ENCODE measurements at places on chromosomes 4 and X. TPM values are rescaled to one million over a fixed set of nuclear protein-coding genes. Genes with fewer than 3 reads are reported as not detected.

- DNase-seq = no peak
These were observed 14.5 kb upstream of the LRBA start for GRCh38 chr4:151029537-151029936.

- DNase-seq = no peak
These were observed 263.8 kb upstream of the IGFBP7 start for GRCh38 chr4:57373991-57374390.

DNA sequence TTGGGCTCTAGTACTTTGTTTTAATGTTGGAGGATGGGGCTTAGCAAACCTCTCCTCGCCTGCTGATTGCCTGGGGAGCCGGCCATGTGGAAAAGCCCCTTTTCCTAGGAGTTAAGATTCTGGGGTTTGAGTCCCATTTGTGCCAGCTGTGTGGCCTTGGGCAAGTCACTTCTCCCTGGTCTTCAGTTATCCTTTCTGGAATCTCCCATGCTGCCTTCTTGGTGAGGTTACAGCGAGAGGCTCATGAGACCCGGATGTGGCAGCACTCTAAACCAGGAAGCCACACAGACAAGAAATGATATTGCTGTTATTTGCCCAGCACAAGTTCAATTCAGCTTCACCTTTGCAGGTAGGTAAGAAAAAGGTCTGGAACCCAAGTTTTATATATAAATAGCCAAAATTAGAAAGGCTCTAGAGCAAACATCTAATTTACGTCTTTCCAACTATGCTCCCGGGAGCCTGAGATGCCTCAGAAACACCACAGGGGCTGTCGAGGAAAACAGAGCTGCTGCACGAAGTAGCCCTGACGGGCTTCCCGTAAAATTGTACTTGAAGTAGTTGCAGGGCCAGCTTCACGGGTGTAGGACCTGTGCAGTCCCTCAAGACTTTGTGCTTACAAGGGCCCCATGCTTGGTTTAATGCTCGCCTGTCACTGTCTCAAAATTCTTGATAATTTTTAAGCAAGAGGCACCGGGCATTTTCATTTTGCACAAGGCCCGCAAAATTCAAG, 8.3 kb upstream of the SASH3 start:
- DNase-seq = no peak

Gene NXF3
- total RNA-seq = 0.93 TPM

- no peak for DNase-seq
These were observed 112.8 kb upstream of the ATXN3L start for GRCh38 chrX:13432414-13433297.

Gene NUDT11
- total RNA-seq = 2.3 TPM

DNA sequence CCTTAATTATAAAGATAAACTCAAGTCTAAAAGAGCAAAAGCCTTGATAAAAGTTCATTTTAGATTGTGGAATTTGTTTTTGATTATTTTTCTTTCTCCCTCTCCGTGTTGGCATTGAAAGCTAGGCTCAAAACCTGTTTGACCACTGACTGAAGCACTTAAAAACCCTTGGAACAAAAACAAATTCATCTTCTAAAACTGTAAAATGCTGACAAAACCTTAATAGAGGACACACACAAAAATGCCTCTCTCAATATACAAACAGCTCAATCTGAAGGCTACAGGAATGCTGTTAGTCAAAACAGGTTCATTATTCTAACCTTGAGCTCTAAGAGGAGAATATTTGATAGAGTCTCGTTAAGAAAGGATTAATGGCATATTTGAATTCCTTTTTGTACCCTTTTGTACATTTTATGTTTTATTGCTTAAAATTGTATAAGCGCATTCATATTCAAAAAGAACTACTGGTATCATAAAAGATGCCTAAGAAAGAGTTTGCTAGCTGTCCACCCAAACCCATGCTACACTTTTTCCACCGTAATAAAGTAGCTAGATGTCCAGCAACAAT, 74.3 kb upstream of the NAP1L5 start:
- no peak for DNase-seq

Gene C1GALT1C1
- 12.7 TPM for total RNA-seq

DNA sequence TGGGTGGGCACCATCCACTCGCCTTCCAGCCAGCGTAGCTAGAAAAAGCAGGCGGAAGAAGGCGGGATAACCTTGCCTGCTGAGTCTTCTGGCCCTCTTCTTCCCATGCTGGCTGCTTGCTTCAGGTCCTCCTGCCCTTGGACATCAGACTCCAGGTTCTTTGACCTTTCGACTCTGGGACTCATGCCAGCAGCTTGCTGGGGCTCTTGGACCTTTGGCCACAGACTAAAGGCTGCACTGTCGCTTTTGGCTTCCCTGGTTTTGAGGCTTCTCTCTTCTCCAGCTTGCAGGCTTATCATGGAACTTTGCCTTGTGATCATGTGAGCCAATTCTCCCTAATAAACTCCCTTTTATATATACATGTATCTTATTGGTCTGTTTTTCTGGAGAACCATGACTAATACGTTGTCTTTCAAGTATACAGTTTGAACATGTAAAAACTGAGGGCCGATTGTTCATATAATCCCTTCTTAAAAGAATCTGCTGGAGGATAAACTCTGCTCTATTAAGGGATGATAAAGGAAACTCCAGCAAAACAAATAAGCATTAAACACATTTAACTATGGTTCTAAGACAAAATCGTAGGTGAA, 116.6 kb upstream of the LCORL start:
- no peak for DNase-seq

GRCh38 chr4:139025841-139026240, 10.3 kb downstream of the NOCT start:
- DNase-seq = no peak

DNA sequence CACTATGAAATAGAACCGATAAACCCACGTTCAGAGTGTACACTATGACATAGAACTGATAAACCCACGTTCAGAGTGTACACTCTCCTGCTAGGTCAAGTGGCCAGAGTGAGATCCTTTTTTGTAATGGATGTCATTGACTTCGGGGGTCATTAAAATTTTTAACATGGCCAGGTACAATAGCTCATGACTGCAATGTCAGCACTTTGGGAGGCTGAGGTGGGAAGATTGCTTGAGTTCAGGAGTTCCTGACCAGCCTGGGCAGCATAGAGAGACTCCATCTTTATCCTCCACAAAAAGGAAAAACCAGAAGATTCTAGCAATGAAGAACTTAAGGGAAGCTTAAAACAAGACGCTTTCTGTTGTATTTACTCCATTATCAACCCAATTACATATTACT, 439.7 kb upstream of the FRG1 start:
- DNase-seq = no peak

GRCh38 chr4:2071252-2071911, 12.3 kb downstream of the NAT8L start:
- DNase-seq = peak; percentile 49

- DNase-seq = no peak
These were observed 157.1 kb downstream of the PDGFRA start for GRCh38 chr4:54386042-54386669.

- DNase-seq = no peak
These were observed 107.5 kb upstream of the VCX2 start for GRCh38 chrX:8278557-8278956.

GRCh38 chr4:6549445-6549844, 25.5 kb upstream of the MAN2B2 start:
- DNase-seq = no peak

- DNase-seq = no peak
These were observed 57.1 kb upstream of the DDX3X start for GRCh38 chrX:41276661-41277506.

DNA sequence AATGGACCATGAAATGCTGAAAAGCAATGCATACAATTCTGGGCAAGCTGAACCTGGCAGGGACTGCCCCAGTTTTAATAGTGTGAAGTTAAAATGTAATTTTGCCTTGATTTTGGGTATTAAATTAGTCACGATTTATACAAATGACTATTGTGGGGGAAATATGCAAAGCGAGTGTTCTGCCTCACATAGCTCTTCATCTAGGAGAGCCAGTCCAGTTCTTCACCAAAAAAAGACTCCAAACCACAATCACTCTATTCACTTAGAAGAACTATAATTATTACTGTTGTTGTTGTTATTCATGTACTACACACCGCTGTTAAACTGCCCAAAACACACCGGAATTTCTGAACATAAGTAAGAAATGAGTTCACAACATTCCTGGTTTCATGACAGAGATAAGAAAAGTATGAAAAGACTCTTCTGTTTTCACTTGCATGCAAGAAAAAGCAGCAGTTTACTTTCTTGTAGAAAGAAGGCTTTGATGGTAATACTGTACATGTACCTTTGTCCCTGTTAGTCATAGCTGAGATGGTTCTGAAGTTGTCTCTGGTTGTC, 101.9 kb downstream of the QRFPR start:
- no peak for DNase-seq

DNA sequence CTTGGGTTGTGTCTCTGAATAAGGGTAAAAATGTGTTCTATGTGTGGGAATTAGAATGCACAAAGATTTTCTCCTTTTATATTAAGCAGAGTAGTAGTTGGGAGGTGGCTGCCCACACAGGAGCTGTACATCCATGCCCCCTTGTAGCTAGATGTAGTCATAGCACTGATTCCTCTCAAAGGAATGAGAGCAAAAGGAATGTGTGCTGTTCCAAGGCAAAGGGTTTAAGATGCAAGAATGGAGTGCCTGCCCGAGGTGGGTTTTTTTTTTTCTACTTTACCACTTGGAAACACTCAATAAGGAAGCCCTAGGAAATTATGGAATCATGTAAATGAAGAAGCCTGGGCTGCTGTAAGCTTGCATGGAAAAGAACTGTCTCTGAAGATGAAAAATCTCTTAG, 2183.2 kb upstream of the AGA start:
- DNase-seq = no peak

DNA sequence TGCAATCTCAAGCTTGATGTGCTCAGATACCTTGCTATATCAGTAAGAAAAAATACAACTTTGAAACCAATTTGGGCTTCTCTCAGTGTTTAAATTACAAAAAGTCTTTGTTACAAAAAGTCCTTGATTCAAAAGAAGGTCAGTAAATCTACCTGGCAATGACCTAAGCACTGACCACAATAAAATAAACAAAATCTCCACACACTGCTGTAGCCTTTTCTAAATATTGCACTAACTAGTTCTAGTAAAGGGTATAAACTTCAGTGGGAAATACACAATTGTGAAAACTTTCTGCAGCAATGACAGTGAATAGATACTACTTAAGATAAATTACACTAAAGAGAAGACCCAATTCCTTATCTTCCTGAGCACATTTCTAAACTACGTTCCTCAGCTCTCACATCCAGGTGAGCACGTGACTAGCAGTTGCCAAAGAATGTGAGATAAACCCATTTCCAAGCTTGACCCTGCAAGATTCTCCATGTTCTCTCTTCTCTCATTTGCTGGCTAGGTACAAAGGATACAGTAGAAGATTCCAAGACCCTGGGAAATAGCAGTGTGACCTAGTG, 81.4 kb upstream of the GPR34 start:
- DNase-seq = no peak

DNA sequence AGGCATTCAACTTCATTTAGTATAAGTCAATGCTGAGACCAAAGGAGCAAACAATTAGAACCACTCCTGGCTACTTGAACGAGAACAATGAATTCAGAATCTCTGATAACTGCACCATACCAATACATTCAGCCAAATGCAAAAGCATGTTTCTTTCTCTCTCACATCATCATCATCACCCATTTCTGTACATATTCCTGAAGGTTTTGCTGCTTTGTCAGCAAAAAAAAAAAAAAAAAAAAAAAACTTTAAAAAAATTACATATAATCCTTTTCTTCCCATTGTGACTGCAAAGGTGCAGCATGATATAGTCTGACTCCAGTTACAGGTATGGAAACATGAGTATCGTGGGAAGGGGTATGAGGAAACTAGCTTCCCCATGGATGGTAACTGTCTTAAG, 35.6 kb downstream of the FBXW7 start:
- DNase-seq = no peak

DNA sequence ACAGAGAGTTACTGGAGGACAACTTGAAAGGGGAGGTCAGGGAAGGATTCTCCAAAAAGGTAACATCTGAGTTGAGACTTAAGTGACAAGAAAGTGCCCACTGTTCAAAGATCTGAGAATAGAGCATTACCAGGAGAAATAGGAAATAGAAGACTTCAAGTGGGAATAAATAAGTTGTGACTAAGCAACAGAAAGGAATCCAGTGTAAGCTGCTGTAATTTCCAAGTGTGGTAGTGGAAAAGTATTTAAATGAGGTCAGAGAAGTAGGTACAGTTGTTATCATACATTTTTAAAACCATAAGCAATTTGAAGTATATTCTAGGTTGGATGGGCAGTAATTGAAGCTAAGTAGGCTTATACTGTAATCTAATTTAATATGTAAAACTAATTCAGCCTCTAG, 211.9 kb downstream of the FBXO8 start:
- DNase-seq = no peak

DNA sequence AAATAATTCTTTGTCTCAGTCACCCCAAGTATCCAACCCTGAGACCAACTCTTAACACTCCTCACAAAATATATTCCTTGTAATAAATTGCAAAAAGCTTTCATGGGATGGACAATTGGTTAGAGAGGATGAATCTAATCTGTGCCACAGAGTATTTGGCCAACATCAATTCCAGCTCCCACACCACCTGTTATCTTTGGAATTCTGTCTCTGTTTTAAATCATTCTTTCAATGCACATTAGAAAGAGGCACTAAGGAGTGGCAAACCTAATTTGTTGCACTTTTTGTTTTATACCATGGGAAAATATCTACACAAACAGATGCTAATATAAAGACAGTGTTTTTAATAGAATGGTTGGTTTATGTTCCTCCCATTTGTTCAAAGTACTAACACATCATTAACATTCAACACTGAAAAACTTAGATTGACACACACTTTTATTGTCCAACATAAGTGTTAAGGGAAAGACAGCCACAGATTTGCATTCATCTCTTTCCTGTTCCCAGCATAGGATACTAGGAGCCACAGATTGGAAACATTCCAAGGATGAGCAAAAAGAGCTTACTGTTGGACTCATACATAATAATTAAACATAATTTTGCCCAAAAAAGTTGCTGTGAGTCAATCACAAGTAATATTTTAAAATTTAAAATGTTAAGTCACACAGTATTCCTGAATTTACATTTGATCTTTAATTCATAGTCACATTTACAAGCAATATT, 116.4 kb downstream of the PPA2 start:
- no peak for DNase-seq

- DNase-seq = no peak
These were observed 314.5 kb upstream of the HS3ST1 start for GRCh38 chr4:11743236-11743635.

DNA sequence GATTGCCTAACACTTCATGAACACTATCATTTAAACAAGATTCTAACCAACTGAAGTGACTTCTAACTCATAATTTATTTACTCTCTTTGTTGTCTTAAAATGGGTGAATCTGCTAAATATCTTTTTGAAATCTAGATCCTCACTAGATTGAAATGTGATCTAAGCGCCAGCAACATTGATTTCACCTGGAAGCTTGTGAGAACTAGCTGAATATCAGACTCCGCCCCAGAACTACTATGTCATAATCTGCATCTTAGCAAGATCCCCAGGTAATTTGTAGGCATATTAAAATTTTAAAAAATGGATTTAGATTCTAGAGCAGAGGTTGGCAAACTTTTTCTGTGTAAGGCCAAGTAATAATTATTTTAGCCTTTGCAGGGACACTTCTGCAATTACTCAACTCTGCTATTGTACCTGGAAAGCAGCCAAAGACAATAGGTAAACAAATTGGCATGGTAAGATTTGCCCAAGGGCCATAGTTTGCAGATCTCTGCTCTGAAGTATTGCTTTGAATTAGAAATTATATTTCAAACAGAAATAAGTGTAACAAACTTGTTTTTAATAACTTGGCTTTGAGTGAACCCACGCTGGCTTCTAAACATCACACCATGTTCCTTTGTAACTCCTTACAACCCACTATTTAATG, 121.5 kb downstream of the REELD1 start:
- no peak for DNase-seq
